ENCODE measurements at places on chromosomes 16 and 17.

DNA sequence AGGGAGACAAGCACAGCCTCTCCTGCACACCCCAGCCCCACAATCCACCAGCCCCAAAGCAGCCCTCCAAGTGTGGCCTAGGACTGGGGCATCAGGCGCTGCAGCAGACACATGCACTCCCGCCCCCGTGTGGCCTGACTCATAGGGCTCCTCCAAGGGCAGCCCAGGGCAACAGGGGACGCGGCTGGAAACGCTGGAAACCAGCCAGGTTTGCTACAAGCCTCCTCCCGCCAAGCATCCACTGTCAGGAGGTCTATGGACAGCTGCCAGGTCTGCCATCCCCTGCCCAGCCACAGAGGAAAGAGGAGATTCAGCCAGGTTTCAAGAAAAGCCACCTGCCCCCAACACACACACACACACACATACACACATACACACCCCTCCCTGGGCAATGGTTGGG is 25.8 kb downstream of the SRCIN1 start:
- peak; percentile 58 for DNase-seq

GRCh38 chr17:80129006-80129565 is 17.8 kb downstream of the EIF4A3 start:
- no peak for DNase-seq

- no peak for DNase-seq
Measured at GRCh38 chr16:88971371-88972097, 5.5 kb downstream of the CBFA2T3 start.

- DNase-seq = no peak
Measured at GRCh38 chr17:81354954-81355347, 40.3 kb upstream of the BAHCC1 start.

DNA sequence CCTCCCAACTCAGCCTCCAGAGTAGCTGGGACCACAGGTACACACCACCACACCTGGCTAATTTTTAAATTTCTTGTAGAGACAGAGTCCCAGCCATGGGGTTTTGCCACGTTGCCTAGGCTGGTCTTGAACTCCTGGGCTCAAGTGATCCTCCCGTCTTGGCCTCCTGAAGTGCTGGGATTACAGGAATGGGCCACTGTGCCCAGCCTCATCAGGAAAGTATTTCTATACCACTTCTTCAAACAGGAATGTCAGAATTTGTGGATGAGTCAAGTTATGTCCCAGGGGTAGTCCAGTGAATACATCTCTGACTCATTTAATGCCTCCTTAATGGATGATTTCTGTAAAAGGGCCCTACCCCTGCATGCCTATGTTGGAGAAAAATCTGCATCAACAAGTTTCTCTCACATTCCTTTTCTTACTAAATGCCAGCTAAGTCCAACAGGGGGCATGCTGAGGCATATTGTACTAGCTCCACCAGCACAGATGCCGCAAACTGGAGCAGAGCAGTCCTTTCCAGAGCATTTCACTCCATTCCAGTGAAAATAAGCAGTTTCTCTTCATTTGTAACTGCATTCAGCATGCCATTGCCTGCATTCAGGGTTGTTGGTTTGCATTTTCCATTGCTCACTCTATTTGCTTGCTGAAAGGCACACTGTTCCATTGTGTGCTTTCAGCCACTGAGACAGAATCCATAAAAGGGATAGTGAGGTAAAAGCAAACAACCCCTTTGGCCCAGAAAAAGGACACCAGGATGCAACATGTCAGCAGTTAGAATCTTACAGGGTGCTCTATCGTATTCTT is 5.3 kb upstream of the CAVIN1 start:
- peak; percentile 97 for DNase-seq

DNA sequence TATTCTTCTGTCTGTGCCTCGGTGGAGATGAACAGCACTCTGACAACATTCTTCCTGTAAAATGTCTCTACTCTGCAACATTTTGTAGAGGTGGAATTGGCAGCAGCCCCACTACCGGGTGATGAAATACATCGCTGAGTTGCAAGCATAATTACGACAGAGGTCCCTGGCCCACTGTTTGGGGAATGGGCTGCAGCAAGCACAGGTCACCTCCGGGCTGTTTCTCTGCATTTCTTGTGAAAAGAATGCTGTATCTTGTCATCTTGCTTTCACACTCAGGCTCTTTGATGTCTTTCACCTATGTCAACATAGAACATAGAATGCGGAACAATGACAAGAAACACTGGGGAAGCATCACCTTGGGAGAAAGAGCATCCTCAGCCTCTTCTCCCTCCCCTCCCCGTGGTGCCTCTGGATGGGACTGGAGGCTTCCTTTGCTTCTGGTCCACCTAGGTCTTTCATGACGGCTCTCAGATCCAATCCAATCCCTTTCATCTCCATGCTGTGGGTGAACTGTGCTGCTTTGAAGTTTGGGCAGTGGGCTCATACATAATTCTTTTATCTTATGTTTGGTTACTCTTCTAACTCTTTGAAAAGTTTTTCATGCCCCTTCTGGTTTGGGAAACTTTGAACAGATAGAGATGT is 265.0 kb downstream of the PHKB start:
- no peak for DNase-seq

- DNase-seq = peak; percentile 72
Measured at GRCh38 chr16:1002399-1003166, 21.0 kb downstream of the SOX8 start.

DNA sequence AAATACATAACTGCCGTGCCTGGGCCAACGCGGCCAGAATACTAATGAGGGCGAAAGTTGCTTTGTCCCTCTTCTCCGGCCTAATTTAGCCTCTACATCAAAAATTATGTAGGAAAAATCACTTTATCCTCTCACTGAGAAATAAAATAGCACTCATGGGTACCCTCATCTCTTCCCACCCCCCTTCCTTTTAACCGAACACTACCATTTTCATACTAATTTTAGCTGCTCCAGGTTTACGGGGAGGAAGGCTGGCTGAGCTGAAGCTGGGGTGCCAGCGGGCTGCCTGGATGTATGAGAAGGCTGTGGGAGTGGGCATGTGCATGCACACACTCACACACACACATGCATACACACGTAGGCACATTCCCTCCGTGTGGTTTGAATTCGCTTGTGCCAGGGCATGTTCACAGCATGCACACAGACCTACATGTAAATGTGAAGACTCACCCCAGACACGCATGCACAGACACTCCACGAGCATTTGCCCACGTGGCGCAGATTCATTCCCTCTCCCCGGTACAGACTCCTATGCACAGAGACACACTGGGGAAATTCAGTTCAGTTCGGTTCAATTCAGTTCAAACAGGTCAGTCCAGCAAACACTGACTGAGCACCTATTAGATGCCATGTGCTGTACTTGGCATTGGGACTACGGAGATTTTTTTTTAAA is 145.1 kb downstream of the MRM1 start:
- no peak for DNase-seq

GRCh38 chr16:85449191-85449884 is 163.8 kb upstream of the GSE1 start:
- DNase-seq = no peak

DNA sequence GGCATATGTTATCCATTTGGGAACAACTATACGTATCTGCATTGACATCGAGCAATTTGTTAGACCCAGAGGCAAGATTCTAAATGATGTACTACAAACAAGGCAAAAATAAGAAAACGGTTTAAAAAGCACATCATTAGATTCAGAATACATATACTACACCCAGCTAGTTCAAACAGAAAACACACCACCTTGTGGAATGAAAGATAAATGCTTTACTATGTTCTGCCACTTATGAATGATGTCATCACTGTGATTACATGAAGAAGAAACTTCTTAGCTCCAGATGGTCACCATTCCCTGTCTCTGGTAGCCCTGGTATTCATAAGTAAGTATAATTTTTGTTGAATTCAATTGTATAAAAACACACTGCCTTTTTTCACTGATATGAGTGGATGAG is 7.8 kb downstream of the NACA2 start:
- DNase-seq = peak; percentile 62

- no peak for DNase-seq
Measured at GRCh38 chr16:49514073-49514980, 140.7 kb downstream of the C16orf78 start.

DNA sequence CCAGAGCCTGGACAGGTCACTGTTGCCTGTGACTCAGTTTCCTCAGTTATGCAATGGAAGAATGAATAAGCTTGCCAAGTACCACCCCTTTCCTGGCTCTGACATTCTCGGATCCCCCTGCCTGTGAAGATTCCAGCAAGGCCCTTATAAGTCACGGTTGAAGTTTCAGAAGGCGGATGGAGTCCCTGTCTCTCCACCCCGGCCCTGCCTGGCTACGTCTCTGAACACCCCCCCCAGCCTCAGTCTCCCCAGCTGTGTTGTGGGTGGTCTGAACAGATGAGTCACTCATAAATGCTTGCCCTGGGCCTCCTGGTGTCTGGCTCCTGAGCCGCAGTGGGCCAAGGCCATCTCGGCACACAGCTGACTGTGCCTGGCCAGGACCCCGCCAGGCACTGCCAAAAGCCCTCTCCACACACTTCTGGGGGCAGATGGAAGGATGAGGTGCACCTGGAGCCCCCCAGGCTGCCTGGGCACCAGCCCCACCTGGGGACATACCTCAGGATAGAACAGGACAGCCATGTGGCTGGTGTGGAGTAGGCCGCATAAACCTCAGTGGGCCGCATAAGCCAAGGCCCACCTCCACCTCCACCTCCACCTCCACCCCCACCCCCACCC is 15.4 kb downstream of the VASN start:
- no peak for DNase-seq

- no peak for DNase-seq
Measured at GRCh38 chr17:41824086-41824485, 11.3 kb downstream of the FKBP10 start.

- no peak for DNase-seq
Measured at GRCh38 chr17:28712032-28712704, 480 bp upstream of the PROCA1 start.

DNA sequence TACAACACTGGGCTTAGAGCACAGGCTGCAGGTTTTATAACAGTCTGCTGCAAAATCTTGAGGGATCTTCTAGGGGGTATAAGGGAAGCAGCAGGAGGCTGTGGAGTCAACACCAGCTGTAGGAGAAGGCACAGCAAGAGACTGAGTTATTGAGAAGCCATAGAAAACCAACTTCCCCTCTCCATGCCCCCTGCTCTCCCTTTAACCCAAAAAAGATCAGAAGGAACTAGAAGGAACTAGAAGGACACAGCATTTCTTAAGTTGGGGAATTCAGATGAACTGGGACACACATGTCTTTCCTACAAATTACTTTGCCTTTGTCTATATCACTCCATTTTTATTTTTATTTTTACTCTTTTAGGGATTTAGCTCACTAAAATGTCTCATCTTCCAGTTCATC is 6.2 kb upstream of the CCL18 start:
- no peak for DNase-seq

GRCh38 chr17:13788385-13788784 is 186.7 kb upstream of the HS3ST3A1 start:
- DNase-seq = no peak

- DNase-seq = no peak
Measured at GRCh38 chr17:57370619-57371018, 114.3 kb downstream of the MSI2 start.

DNA sequence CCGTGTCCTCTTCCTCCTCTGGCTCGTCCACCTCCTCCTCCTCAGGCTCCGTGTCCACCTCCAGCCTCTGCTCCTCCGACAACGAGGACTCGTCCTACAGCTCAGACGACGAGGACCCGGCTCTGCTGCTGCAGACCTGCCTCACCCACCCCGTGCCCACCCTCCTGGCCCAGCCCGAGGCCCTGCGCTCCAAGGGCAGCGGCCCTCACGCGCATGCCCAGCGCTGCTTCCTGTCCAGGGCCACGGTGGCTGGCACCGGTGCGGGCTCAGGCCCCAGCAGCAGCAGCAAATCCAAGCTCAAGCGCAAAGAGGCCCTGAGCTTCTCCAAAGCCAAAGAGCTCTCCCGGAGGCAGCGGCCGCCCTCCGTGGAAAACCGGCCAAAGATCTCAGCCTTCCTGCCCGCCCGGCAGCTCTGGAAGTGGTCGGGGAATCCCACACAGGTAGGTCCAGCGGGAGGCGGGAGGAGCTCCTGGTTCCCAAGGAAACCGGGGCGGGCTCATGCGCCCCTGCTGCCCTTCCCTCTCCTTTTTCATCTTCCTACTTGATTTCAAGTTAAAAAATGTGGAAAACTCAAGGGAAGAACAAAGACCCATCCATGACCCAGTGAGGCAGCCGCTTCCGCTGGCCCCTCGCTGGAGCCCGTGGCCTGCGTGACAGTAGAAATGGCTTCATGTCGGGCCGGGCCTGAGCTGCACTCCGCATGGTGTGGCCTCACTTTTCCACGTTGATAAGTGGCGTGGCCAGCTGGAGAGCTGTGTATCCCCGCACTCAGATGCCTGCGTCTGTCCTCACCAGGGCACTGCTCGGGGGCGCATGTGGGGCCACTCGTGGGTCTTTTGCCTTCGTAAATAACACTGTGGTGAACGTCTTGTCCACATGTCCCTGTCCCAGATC is 50.7 kb downstream of the ACTG1 start:
- no peak for DNase-seq

DNA sequence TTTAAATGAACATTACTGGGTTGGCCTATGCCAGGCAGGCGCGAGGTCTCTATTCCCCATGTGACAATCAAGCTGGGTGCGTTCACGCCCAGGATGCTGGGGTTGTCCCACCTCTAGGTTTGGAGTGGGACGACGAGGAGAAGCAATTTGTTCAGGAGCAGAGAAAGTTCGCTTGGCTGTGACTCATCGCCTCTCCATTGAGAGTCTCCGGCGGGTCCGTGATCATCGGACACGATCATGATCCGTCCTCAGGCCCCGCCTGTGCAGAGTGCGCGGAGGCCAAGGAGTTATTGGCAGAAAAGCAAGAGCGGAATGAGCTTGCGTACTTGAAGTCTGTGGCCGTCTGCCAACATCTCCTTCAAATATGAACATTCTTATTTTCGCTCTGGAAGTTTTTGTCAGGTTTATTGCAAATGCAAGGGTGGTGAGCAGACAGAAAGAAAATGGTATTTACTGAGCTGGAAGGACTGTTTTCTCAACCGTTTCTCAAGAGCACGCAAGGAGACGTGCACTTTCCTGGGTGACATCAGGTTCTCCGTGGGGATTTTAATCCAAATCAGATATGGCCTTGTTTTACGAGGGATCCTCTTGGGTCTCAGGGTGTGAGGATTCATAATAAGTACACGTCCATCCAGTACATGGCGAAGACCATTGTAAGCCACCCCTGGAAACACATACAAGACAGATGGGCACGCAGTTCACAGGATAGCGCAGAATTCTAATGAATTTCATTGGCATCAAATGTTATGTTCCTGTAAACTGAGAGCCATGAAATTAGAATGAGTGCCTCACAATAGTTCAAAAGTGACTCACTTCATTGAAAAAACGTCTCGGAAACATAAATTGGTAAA is 70.1 kb upstream of the CREBBP start:
- peak; percentile 94 for DNase-seq

- no peak for DNase-seq
Measured at GRCh38 chr17:82913304-82914043, 73.7 kb upstream of the ZNF750 start.

- no peak for DNase-seq
Measured at GRCh38 chr17:38564869-38565268, 40.9 kb downstream of the SRCIN1 start.

DNA sequence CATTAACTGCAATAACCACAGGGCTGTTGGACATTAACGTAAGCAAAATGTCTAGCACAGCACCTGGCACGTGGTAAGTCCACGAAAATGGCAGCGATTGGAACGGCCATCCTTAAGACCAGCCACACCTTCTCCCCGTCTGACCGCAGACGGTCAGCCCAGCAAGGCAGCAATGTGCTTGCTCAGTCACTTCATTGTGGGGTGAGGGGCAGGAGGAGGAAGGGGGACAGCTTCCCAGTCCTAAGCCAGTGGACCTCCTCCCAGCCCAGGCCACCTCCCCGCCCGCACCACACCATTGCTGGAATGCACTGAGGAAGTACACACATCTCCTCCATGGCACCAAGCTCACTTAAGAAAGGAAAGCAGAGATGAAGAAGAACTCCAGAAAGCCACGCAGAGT is 8.6 kb upstream of the MYLK3 start:
- no peak for DNase-seq

Measured in NCI-H226 (cell line).